Osteocyte (in vitro differentiated cells): ENCODE measurements at places on chromosomes 12 and 14. TPM values are rescaled to one million over a fixed set of nuclear protein-coding genes. Genes with fewer than 3 reads are reported as not detected.

SLC38A4 gene
- total RNA-seq, result 11.4 TPM in 2 replicates

PGF gene
- 3.5 and 3.9 TPM in 2 replicates for total RNA-seq

ABCC9 gene
- 0.46 and 0.89 TPM in 2 replicates for total RNA-seq

KRT6A gene
- not detected in 2 replicates for total RNA-seq

EVL gene
- 136 and 157 TPM in 2 replicates for total RNA-seq

CDKN3 gene
- total RNA-seq, result 8.5 and 10.6 TPM in 2 replicates

HAL gene
- 0.50 and 1.7 TPM in 2 replicates for total RNA-seq

LRRC23 gene
- total RNA-seq, result 9.0 and 11.3 TPM in 2 replicates

REC8 gene
- 8.1 and 11.5 TPM in 2 replicates for total RNA-seq

ASCL1 gene
- total RNA-seq, result not detected in 2 replicates

- no peak for DNase-seq
Measured at GRCh38 chr14:95547626-95548327, 12.9 kb downstream of the GLRX5 start.

DNA sequence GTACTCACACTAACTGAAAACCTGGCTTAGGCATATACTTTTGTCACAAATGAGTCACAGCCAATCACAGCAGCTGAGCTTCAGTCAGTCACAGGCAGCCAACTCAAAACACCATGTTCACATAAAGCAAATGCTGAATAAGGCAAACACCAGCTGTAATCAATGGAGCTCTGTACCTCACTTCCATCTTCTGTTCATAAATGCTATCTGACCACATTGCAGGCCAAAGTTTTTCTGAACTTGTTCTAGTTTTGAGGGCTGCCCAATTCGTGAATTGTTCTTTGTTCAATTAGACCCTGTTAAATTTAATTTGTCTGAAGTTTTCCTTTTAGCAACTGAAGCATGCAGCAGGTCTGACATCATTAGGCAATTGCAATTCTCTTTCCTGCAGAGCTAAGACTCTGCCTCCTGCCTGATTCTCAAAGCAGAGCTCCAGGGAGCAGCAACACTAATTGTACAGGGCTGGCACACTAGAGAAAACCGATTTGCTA is 129.9 kb downstream of the WIF1 start:
- DNase-seq, result no peak

GRCh38 chr12:118292836-118293235 is 79.9 kb downstream of the TAOK3 start:
- no peak for DNase-seq

DNA sequence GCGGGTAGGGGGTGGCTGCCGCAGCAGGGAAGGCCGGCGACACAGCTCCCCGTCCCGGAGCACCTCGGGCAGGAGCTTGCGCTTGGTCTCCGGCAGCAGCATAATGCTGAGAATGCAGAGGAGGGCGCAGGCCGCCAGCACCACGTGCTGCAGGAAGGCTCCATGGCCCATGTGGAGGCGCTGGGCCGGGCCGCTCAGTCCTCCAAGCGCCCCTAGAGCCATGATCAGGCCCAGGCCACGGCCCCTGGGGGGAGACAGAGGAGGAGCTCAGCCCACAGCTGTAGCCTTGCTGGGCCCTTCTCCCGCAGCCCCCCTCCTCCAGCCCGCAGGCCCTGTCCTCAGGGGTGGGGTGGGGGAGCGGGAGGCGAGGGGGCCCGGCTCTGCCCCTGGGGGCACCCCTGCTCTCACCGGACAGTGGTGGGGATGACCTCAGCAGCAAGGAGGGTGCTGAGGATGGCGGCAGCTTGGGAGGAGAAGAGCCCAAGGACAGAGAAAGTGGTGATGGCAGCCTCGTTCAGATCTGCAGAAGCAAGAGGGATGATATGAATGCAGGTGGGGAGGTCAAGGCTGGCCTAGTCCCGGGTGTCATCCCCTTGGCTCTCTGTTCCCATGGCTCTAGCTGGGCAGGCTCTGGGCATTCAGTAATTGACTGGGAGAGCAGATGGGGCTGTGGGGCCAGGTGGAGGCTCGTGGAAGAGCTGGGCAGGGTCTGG is 5.8 kb downstream of the SLC22A17 start:
- DNase-seq, result no peak

DNA sequence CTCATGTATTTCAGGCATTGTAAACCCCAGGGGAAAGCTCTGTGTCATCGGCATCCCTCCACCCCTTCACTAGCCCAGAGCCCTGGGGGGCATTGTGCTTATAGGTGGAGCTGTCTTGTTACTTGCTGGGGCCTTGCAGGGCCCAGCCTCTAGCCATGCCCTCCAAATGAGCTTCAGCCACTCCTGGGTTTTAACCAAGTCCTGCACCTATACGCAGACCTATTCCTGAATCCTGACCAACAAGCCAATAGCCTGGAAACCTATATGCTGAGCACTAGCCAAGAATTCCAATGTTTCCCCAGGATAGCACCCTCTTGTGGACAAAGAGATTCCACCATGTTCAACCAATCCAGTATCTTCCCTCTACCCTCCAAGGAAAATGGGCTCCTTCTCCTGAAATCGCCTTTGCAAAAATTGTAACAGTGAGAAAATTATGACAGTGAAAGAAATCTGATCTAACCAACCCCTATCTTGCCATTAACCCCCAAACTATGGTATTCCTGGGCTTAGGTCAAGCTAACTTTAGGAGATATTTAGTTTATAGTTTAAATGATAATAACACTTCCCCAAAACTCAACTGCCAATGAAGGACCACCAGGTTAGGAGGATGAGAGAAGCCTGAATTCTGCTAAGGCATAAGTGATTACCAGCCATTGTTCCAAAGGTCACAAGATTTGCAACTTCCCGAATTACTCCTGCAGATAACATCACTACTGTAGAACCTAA is 55.5 kb downstream of the TTC7B start:
- peak; percentile 74 for DNase-seq

DNA sequence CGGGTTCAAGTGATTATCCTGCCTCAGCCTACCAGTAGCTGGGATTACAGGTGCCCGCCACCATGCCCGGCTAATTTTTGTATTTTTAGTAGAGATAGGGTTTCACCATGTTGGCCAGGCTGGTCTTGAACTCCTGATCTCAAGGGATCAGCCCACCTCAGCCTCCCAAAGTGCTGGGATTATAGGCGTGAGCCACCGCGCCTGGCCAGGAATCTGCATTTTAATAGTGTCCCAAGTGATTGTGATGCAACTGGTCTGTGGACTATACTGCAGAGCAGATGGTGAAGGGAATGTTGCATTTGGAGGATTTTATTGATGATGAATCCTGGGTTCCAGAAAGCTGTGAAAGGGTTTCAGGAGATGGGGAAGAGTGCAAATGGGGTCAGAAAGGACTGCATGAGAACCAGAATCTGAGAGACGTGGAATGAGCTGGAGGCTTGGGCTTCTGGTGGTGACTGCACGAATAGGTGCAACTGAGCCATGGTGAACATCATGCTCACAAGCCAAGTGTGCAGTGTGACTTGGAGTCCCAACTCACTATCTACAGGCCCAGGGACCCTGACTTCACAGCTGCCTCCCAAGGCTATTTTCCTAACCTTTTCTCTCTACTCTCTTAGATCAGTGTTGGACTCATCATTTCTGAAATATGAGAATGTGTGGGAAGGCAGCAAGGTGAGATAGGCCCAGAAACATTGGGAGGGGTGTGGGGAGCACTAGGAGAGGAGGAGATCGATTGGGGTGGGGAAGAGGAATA is 4.5 kb downstream of the RPS26 start:
- DNase-seq, result no peak

DNA sequence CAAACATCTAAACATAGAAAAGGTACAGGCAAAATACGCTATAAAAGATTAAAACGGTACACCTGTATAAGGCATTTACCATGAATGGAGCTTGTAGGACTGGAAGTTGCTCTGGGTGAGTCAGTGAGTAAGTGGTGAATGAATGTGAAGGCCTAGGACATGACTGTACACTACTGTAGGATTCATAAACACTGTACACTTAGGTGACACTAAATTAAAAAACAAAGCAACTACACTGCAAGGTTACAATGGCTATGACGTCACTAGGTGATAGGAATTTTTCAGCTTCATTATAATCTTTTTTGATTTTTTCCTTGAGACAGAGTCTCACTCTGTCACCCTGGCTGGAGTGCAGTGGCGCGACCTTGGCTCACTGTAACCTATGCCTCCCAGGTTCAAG is 269.2 kb downstream of the KSR2 start:
- no peak for DNase-seq

DNA sequence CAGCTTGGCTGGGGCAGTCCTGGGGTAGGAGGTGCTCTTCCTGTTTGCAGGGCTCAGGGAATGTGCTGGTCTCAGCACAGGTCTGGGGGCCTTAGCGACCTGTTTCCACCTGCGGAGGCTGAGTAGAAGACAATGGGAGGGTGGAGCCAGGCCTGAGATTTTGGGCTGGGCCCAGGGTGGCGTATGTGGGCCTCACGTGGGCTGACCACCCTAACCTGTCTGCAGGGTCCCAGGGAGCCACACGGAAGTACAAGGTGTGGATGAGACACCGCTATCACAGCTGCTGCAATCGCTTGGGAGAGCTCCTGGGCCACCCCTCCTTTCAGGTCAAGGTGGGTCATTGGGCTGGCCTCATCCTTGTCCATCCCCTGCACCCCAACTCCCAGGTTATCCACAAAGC is 1.1 kb downstream of the NOC4L start:
- no peak for DNase-seq

GRCh38 chr12:26767116-26767515 is 65.9 kb downstream of the ITPR2 start:
- no peak for DNase-seq

DNA sequence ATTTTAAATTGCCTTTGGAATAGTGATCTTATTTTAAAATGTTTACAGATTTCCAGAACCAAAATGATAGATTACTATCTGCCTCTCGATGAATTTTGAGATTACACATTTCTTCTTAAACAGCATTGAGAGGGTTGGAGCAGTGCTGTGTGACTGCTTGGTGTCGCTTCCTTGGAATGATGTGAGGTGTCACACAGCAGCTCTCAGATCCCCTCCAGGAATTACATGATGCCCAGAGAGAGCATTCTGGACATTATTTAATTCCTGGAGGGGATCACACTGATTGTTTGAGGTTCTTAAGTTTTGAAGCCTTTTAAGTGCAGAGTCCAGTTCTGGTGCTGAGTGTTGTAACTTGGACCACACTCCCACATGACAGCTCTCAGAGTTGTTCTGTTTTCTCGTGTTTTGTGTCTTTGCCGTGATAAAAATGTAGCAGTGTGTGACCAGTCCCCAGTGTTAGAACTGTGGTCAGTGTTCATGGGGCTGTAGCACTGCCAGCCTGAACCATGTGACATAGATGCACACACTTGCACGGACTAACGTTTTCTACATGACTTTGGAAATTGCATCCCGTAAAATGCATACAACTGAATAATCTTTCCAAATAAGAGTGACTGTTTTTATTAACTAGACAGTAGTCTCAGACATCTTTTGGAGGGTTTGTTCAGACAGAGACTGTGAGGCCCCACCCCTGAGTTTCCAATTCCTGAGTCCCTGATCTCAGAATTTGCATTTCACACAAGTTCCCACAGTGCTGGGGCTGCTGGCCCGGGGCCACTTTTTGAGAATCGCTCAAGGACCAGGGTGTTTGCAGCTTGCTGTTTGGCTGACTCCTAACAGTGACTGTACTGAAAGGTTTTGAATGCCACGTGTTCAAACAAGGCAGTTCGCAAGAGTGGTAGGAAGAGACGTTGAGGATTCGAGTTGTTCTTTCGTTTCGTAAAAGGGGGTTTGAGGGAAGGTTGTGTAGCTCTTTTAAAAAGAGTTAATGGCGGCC is 26.0 kb downstream of the XRCC3 start:
- no peak for DNase-seq

- DNase-seq, result no peak
Measured at GRCh38 chr12:33575346-33575745, 135.7 kb upstream of the SYT10 start.

- DNase-seq, result no peak
Measured at GRCh38 chr12:109203480-109203879, 87.1 kb downstream of the ACACB start.

DNA sequence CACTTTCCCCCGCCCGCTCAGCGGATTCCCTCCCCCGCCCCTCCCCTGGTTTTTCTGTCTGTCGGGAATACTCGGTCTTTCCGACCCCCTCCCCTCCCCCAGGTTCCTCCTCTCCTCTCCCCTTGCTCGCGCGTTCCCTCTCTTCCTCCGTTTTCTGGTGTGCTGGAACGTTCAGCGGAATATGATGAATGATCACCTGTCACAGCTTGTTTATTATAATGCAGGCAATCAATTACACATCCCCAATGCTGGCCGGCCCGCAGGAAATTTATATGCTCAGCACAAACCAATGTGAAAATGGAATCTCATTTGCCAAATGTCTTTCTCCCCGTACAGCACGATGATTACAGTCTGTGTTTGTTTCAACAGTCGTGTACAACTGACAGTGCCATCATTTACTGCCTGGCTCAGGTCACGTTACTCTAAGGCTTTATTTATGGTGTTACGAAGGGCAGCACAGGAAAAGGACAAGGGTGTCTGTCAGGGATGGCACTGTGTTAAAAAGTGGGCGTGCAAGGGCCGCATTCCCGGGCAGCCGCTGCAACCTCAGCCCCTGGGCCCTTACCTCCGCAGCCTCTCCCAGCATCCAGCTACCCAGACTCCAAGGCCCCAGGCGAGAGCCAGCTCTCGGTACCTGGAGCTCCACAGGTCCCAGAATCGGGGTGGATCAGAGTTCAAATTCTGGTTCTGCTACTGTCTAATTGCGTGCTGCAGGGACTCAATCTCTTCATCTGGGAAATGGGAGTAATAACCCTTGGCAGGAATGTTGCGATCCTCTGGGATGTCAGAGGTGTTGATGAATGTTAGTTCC is 24.7 kb upstream of the MAP1LC3B2 start:
- no peak for DNase-seq

- DNase-seq, result peak; percentile 87
Measured at GRCh38 chr14:49853572-49854375, 1.2 kb upstream of the NEMF start.

- no peak for DNase-seq
Measured at GRCh38 chr14:102043251-102044025, 43.4 kb downstream of the HSP90AA1 start.

DNA sequence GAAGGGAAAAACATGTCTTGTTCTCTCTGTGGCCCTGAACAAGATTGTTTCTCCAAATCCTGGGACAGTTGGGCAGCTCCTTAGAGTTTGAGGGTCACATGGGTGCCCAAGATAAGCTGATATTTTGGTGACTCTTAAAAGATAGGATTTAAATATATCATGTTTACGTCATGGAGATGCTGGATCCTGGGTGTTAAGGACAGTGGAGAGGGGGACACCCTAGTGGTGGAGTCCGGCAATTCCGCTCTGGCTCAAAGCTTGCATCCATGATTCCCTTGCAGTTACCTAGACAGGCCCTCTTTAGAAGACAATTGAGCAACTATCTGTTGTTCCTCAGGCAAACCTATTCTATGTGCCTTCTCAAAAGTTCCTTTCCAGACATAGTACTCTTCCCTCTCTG is 101.8 kb downstream of the CMKLR1 start:
- DNase-seq, result no peak

- no peak for DNase-seq
Measured at GRCh38 chr14:52877628-52878027, 73.2 kb downstream of the FERMT2 start.

DNA sequence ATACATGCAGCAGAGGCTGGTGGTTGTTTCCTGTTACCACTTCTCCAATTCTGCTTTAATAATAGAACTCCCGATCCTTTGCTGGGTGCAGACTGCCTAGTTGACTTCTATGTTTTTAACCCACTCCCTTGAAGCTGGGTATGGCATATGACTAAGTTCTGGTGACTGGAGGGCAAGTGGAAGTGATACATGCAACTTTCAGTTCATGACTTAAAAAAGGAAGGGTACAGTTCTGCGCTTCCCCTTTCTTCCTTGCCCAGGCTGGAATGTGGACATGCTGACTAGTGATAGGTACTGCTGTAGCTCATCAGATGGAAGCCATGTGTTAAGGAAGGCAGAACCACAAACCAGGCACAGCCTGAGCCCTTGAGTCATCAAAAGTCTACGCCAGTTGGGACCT is 2.4 kb upstream of the A2M start:
- DNase-seq, result no peak
